ENCODE measurements at places on chromosomes 11 and 22.

DNA sequence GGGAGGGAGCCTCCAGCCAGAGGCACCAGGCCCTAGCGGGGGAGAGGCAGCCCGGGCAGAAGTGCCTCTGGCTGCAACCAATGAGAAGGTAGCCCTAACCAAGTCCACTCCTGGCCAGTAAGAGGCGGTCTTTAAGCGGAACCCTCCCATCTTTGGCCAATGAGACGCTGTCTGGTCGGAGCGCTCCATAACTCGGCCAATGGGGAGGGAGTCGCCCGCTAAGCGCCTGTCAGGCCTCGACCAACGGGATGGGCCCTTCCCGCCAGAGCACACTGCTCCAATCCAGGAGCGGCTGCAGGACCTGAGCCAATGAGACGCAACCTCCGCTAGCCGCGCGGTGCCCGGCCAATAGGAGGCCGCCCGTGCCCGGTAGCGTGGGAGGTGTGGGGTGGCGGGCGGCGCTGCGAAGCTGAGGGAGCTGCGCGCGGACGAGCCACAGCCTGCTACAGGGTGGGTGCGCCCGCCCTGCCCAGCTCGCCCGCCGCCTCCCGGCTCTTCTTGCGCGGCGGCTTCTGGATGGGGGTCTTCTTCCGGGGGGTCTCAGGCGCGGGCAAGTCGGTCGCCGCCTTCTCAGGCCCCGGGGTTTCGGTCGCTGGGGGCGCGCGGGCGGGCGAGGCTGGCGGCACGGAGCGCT, 12.6 kb downstream of the SCARF2 start:
- peak; percentile 12 for DNase-seq

- no peak for DNase-seq
Measured at GRCh38 chr11:68889948-68890446, 13.6 kb downstream of the MRPL21 start.

- DNase-seq = no peak
Measured at GRCh38 chr11:20790622-20791021, 121.2 kb downstream of the NELL1 start.

GRCh38 chr11:76185511-76185910, 20.8 kb downstream of the WNT11 start:
- DNase-seq = no peak

DNA sequence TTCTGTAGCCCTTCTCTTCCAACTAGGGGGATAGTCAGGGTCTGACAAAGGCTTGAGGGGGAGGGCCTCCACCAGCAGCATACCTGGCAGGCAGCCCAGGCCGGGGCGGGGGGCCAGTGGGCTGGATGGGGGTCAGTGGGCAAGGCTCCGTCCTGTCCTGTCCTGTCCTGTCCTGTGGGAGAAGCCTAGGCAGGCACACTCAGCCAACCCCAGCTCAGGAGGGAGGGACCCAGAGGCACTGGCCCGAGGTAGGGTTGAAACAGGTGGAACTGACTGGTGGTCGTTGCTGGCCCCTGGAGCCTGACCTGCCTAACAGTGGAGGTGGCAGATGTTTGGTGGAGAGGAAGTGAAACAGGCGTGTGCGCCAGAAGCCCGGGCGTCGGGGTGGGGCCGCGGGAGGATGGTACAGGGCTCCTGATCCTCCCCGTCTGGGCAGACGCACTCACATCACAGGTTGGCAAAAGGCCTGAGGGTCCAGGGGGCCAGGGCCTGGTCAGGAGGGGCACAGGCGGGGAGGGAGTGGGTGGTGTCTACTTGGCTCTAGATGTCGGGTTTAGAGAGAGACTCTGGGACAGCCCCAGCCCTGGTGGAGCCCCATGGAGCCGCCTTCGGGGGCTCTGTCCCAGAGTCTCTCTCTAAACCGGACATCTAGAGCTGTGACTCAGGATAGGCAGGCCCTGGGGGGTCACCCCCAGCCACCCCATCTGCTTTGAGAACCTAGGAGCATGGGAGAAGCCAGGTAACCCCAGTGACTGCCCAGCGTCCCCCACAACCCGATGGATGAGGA, 32.5 kb upstream of the GRAMD4 start:
- no peak for DNase-seq
